ENCODE measurements at places on chromosomes 16 and 17.

GRCh38 chr17:17398943-17399926 is 77.6 kb upstream of the MED9 start:
- no peak for DNase-seq

GRCh38 chr16:747978-748746 is 7.4 kb upstream of the CIAO3 start:
- no peak for DNase-seq

- DNase-seq, result no peak
Observed at GRCh38 chr17:68431661-68432071, 25.6 kb downstream of the WIPI1 start.

DNA sequence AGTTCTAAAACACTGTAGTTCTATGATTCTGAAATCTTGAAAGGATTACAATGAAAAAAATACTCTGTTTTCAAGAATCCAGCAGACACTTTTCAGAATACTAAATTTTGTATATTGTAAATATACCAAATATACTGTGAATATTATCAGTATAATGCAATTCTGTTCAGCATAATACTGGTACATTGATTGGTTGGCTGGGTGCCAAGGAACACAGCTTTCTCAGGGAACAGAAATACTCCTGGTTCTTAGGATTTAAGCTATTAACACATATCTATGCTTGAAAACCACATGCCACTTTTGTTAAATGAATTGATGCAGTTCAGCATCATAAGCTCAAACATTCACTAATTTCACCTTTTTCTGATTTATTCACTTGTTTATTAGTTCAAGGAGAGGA is 2.5 kb upstream of the GINS3 start:
- DNase-seq, result no peak

Measured in stimulated activated CD8-positive, alpha-beta memory T cell treated with anti-CD3 and anti-CD28 coated beads, Interleukin-4, amount 100 ng/mL, for 1 hour (primary cell).